ENCODE measurements at places on chromosomes 5 and 9.
A peak's percentile ranks its signal among the peaks of the same experiment; 100 is the strongest.

DNA sequence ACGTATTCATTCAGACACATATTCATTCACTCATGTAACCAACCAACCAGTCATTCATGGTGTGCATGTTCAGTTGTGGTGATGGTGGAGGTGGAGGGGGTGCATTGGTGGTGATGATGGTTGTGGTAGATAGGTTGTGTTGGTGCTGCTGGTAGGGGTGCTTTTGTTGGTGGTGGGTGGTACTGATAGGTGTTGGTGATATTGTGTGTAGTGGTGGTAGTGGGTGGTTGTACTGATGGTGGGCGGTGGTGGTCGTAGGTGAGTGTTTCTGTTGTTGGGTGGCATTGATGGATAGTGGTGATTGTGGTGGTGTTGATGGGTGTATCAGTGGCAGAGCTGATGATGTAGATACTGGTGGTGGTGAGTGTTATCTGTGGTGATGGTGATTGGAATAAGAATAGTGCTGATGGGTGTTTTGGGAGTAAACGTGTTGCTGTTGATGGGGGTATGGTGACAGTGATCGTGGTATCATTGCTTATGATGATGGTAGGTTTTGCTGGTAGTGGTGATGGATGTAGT, 59.8 kb upstream of the SHB start:
- no peak for DNase-seq

DNA sequence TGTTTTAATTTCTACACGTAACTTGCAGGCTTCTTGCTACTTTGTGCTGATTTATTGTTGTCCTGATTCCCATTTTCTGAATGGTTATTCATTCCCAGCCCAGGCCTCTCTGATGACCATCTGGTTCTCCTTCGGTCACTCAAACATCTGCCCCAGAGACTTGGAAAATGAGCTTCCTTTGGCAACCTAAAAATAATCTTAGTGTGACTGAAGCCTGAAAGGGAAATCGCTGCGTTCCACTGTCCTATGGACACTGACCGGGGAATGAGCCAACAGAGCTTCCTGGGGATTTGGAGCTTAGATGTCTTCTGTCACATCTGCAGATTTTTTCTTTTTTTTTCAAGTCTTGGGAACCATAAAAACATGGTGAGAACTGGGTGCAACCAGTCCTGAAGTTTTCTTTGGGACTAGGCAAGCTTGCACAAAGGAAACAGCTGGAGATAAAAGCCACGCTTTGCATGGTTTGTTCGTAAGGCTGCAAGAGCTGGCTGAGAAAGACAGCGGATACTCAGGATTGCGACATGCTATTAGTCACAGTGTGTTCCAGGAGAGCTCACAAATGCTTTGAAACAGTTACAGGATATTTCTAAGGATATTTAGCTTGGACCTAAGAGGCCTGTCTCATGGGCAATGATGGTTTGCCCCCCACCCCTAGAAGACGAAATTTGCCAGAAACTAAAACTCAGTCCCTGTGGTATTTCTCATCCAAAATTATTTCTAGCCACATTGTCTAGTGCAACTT, 146.2 kb downstream of the GOLPH3 start:
- DNase-seq = peak; percentile 64

DNA sequence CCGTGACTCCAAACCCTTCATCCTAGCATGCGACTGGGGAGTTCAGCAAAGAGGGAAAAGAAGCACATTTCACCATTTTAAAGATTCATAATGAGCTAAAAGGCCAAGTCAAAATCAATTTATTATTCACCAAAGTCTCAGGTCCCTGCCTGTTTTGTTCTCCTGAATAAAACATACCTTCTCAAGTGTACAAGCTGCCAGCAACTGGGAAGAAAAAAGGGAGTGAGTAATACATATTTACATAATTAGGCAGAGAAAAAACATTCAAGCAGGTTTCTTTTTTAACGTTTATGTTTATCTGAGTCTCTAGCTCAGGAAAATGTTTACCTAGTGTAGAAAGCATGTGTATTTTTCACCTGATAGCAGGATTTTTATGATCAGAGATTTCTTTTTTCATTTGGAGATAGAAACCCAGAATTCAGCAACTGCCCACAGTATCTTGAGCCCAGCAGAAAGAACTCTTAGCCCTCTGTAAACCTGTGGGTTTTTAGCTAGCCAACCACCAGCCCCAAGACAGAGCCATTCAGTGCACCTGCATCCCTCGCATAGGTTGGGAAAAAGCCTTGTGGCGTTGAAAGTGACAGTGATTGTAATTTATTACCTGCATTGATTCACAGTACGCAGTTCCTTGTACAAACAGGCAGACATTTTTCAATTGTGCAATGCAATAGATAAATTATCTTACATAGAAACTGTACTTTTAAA, 117.9 kb upstream of the GRIA1 start:
- no peak for DNase-seq

- DNase-seq = no peak
Measured at GRCh38 chr5:1058083-1058945, 49.7 kb downstream of the NKD2 start.

- no peak for DNase-seq
Measured at GRCh38 chr5:181152406-181152805, 5.0 kb downstream of the OR2V2 start.

DNA sequence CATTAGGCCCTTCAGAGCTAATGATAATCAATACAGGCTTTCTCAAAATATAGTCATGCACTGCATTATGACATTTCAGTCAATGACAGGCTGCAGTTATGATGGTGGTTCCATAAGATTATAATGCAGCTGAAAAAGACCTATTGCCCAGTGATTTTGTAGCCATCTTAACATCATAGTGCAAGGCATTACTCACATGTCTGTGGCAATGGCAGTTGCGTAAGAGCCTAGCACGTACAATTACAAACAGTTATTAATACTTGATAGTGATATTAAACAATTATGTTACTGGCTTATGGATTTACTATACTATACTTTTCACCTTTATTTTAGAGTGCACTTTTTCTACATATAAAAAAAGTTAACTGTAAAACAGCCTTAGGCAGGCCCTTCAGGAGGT, 214.8 kb downstream of the ISL1 start:
- DNase-seq = no peak

GRCh38 chr5:10073441-10074104, 176.1 kb downstream of the ATPSCKMT start:
- DNase-seq = no peak

DNA sequence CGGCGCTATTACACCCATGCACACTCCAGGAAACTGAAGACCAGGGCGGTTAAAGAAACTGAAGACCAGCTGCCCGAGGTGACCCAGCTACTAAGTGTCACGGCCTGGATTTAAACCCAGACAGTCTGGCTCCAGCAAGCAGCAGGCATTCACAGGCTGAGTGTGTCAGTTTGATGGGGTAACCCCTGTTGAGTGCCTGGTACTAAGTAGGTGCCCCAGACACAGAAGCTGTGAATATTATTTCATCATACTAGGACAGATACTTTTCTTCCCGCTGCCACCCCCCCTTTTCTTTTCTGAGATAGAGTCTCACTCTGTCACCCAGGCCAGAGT, 7.3 kb downstream of the ENG start:
- no peak for DNase-seq
